ENCODE measurements at places on chromosomes 3 and 15. TPM values are rescaled to one million over a fixed set of nuclear protein-coding genes. Genes with fewer than 3 reads are reported as not detected.

The UPK1B gene
- 0.16 TPM for total RNA-seq

The KLHL18 gene
- total RNA-seq: 32.7 TPM

The XXYLT1 gene
- 20.1 TPM for total RNA-seq

The MYRIP gene
- 11.6 TPM for total RNA-seq

The SLC28A2 gene
- total RNA-seq: not detected

The GPR27 gene
- not detected for total RNA-seq

The ISLR2 gene
- not detected for total RNA-seq

The GHRL gene
- 0.69 TPM for total RNA-seq

The GPR62 gene
- total RNA-seq: not detected

The SCAANT1 gene
- total RNA-seq: not detected

The NUP210 gene
- 7.9 TPM for total RNA-seq

The SCN10A gene
- total RNA-seq: under 0.01 TPM

The ULK3 gene
- 33.2 TPM for total RNA-seq

The GP5 gene
- total RNA-seq: 0.06 TPM

The GRM2 gene
- 0.06 TPM for total RNA-seq

The SPTSSB gene
- total RNA-seq: not detected

The IDH2 gene
- 50.5 TPM for total RNA-seq

The CACNA2D3 gene
- total RNA-seq: not detected

The CYP19A1 gene
- total RNA-seq: not detected

The KBTBD8 gene
- 3.0 TPM for total RNA-seq

The CLRN1 gene
- not detected for total RNA-seq

The PCSK6 gene
- 0.49 TPM for total RNA-seq

The XCR1 gene
- not detected for total RNA-seq

The SERPINI2 gene
- not detected for total RNA-seq

The KPNA1 gene
- 26.6 TPM for total RNA-seq

The EIF4G1 gene
- 301 TPM for total RNA-seq

The PARP15 gene
- 0.38 TPM for total RNA-seq

The ACSBG1 gene
- not detected for total RNA-seq

The AHSG gene
- not detected for total RNA-seq

The PIF1 gene
- 13.4 TPM for total RNA-seq

The RASGRF1 gene
- not detected for total RNA-seq
